ENCODE measurements at places on chromosomes 16 and 17. TPM values are rescaled to one million over a fixed set of nuclear protein-coding genes. Genes with fewer than 3 reads are reported as not detected.

TP53TG3C gene
- total RNA-seq, result not detected

KRT32 gene
- not detected for total RNA-seq

TP53TG3F gene
- total RNA-seq, result not detected

PITPNM3 gene
- total RNA-seq, result 13.8 TPM

ENO3 gene
- total RNA-seq, result 1.6 TPM

TBC1D3C gene
- total RNA-seq, result 1.9 TPM

MARVELD3 gene
- not detected for total RNA-seq

ABCA6 gene
- 11.3 TPM for total RNA-seq

TBC1D10B gene
- total RNA-seq, result 33.2 TPM

TEFM gene
- total RNA-seq, result 30.4 TPM

HOXB5 gene
- total RNA-seq, result not detected

ABCC6 gene
- not detected for total RNA-seq

GHDC gene
- 6.9 TPM for total RNA-seq

UTS2R gene
- not detected for total RNA-seq

PARD6A gene
- 7.8 TPM for total RNA-seq

TMC7 gene
- total RNA-seq, result 3.4 TPM

MEFV gene
- 0.31 TPM for total RNA-seq

EVI2A gene
- total RNA-seq, result 1.9 TPM

GNAO1 gene
- total RNA-seq, result 163 TPM

PMM2 gene
- 14.7 TPM for total RNA-seq

EFTUD2 gene
- 128 TPM for total RNA-seq

CCT6B gene
- 2.5 TPM for total RNA-seq

HSPB9 gene
- not detected for total RNA-seq

HSD17B2 gene
- total RNA-seq, result not detected
